ENCODE measurements at places on chromosomes 13 and 19.

DNA sequence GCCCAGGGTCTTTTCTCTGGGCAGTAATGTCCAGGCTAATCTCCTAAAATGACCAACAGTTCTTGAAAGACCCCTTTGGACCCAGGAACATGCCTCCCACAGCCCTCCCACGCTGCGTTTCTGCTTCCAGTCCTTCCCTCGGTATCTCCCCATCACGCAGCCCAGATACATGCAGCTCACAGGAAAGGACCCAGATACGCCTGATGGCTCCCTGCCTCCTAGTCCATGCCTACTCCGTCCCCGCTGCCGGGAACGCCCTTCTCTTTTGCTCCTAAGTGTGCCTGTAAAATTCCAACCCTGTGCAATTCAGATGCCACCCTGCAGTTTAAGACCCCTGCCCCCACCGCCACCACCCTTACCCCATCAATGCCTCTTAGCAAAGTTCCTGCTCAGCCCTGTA, 778 bp downstream of the MUC16 start:
- no peak for DNase-seq

GRCh38 chr19:56980906-56981305, 138.9 kb upstream of the USP29 start:
- DNase-seq, result no peak

DNA sequence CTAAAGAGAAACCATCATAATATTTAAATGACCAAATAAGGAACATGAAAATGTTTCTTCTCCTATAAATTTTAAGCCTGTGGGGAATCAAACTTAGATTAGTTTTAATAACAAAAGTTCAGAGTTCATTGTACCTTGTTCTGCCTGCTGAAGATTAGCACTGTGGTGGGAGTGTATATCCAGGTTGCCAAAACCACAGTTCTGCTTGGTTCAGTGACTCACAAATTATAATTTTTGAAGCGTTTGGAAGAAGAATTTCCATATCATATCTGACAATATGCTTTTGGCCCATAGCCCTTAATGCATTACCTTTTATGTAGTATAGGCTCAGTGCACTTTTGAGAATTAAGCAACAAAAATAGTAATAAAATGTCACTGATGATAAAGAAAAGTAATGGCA, 545.2 kb downstream of the GPC6 start:
- no peak for DNase-seq

- DNase-seq, result no peak
Observed at GRCh38 chr13:113423520-113424163, 29.6 kb downstream of the ADPRHL1 start.

DNA sequence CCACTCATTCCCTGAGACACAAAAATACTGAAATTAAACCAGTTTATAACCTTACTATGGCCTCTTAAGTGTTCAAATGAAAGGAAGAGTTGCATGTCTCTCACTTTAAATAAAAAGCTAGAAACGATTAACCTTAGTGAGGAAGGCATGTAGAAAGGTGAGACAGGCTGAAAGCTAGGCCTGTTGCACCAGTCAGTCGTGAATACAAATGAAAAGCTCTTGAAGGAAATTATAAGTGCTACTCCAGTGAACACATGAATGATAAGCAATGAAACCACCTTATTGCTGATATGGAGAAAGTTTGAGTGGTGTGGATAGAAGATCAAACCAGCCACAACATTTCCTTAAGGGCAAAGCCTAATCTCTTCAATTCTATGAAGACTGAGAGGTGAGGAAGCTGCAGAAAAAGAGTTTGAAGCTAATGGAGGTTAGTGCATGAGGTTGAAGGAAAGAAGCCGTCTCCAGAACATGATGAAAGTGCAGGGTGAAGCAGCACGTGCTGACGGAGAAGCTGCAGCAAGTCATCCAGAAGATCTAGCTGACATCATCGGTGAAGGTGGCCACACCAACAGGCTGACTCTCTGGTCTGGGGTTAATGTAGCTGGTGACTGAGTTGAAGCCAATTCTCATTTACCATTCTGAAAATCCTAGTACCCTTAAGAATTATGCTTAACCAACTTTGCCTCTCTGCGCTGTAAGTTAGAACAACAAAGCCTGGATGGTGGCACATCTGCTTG, 94.5 kb upstream of the TEX29 start:
- no peak for DNase-seq

Measured in NCI-H774 (cell line).